ENCODE measurements at places on chromosomes 4 and X. TPM values are rescaled to one million over a fixed set of nuclear protein-coding genes. Genes with fewer than 3 reads are reported as not detected.

DCX gene
- not detected for total RNA-seq

DNA sequence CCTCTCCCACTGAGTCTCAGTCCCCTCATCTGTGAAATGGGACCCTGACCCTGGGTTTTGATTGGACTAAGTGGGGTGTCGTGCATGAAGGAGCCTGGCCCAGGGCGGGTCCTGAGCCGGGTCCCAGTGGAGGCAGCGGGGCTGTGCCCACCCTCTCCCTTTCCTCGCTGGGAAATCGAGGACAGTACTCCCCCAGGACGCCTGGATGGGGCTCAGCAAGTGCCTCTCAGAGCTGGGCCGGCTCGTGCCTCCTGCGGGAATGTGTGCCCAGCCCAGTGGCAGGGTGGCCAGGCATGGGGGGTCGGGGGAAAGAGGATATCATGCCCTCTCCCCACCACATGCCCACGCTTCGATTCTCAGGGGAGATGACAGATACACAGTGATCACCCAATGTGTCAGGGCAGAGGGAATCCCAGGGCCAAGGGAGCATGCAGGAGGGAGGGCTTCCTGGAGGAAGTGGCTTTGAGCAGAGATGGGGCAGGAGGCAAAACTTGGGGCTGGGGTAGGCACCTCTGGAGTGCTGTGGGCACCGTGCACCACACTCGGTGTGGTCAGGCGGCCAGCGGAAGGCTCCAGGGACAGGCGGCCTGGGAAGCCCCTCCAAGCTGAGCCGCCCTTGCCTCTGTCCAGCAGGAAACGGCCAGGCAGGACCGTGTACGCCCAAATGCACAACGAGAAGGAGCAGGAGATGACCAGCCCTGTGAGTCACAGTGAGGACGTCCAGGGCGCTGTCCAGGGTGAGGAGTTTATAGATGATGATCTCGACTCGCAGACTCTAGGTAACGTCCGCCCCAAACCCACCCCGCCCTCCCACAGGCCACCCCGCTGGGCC is 203.0 kb downstream of the AFAP1 start:
- no peaks in the 10 kb centered on the region for H3K36me3 ChIP-seq
- no peaks in the 10 kb centered on the region for H3K4me1 ChIP-seq
- H3K27ac ChIP-seq = no peak overlapping the region
- DNase-seq = no peak
- no peak overlapping the region for H3K4me3 ChIP-seq

GRCh38 chr4:39613093-39613656 is 25.5 kb downstream of the SMIM14 start:
- H3K27ac ChIP-seq = peak overlapping the region; percentile 49
- peak; percentile 49 for DNase-seq
- H3K4me1 ChIP-seq = peaks cover 80% of the 10 kb centered on the region
- no peaks in the 10 kb centered on the region for H3K36me3 ChIP-seq

GRCh38 chrX:150028692-150029091 is 90.4 kb upstream of the EOLA2 start:
- no peaks in the 10 kb centered on the region for H3K27me3 ChIP-seq
- no peaks in the 10 kb centered on the region for H3K36me3 ChIP-seq
- no peak for DNase-seq
- no peaks in the 10 kb centered on the region for H3K4me1 ChIP-seq

SYN1 gene
- not detected for total RNA-seq

MAGEA8 gene
- not detected for total RNA-seq

DNA sequence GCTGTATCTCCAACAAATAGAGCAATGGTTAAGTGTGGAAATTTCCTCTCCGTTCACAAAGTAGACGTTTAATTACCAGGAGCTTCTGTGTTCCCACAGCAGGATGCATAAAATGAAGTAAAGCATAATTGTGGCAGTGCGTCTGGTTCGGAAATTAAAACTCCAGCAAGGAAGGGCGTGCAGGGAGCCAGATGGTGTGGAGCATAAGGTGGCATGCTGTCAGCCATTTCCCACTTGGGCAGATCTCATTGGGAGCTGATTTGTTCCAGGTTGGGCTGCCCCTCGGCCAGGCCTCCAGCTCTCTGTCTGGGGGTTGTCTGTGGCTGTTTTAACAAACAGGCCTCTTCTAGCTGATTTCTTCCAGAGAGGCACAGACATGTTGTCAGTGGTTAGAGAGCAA is 182.1 kb upstream of the CLNK start:
- H3K4me3 ChIP-seq = no peak overlapping the region
- no peaks in the 10 kb centered on the region for H3K36me3 ChIP-seq
- no peak for DNase-seq
- H3K27ac ChIP-seq = no peak overlapping the region

GRCh38 chr4:186272699-186273391 is 6.9 kb downstream of the F11 start:
- no peak for DNase-seq
- peaks cover 14% of the 10 kb centered on the region for H3K36me3 ChIP-seq
- no peaks in the 10 kb centered on the region for H3K27me3 ChIP-seq
- peaks cover 4% of the 10 kb centered on the region for H3K4me1 ChIP-seq
- H3K4me3 ChIP-seq = no peak overlapping the region
- no peak overlapping the region for H3K27ac ChIP-seq

SPP1 gene
- total RNA-seq = 788 TPM

SHROOM2 gene
- 1.3 TPM for total RNA-seq

CNGA1 gene
- 0.22 TPM for total RNA-seq

SPANXN4 gene
- not detected for total RNA-seq

- no peaks in the 10 kb centered on the region for H3K27me3 ChIP-seq
- peaks cover 23% of the 10 kb centered on the region for H3K4me1 ChIP-seq
- H3K27ac ChIP-seq = no peak overlapping the region
- H3K4me3 ChIP-seq = no peak overlapping the region
These were observed 349.3 kb downstream of the PTTG2 start for GRCh38 chr4:38309471-38309870.

DNA sequence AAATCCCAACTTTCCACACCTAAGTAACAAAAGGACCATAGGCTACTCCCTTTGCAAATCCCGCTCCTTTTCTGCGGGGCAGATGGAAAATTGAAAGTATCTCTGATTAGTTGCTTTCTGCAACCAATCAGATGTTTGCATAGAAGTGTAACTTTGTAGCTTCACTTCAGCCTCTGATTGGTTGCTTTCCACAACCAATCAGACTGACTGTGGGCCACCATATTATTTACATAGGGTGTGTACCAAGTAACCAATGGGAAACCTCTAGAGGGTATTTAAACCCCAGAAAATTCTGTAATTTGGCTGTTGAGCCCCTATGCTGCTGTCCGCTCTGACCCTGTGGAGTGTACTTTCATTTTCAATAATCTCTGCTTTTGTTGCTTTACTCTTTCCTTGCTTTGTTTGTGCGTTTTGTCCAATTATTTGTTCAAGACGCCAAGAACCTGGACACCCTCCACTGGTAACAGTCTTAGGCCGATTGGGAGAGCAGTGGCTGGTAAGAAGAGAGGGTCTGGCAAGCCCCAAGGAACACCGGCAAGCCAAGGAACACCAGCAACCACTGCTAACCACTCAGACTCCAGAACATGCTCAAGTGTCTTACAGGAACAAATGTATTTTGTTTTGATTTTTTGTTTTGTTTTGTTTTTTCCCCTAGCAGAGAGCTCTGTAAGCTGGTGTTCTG is 125.5 kb upstream of the MAP3K15 start:
- DNase-seq = no peak
- H3K36me3 ChIP-seq = no peaks in the 10 kb centered on the region
- H3K4me3 ChIP-seq = no peak overlapping the region
- no peaks in the 10 kb centered on the region for H3K27me3 ChIP-seq

- DNase-seq = peak; percentile 16
- H3K4me3 ChIP-seq = no peak overlapping the region
- peaks cover 34% of the 10 kb centered on the region for H3K4me1 ChIP-seq
- no peaks in the 10 kb centered on the region for H3K27me3 ChIP-seq
- H3K27ac ChIP-seq = no peak overlapping the region
These were observed 38.6 kb downstream of the TSC22D3 start for GRCh38 chrX:107736781-107737531.

DNA sequence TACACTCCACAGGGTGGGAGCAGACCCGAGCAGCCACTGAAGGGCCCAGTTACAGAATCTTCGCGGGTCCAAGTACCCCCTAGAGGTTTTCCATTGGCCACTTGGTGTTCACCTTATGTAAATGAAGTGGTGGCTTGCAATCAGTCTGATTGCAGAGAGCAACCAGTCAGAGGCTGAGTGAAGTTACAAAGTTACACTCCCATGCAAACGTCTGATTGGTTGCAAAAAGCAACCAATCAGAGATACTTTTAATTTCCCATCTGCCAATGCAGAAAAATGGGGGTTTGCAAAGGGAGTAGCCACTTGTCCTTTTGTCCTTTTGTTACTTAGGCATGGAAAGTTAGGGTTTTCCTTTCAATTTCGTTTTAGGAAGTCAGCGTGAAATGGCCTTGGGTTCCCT is 27.0 kb upstream of the NKAP start:
- H3K27ac ChIP-seq = no peak overlapping the region
- no peak overlapping the region for H3K4me3 ChIP-seq
- no peaks in the 10 kb centered on the region for H3K36me3 ChIP-seq
- peaks cover 9% of the 10 kb centered on the region for H3K4me1 ChIP-seq
- DNase-seq = no peak
- H3K27me3 ChIP-seq = no peaks in the 10 kb centered on the region

PDS5A gene
- total RNA-seq = 77.4 TPM

RNF150 gene
- not detected for total RNA-seq

DNA sequence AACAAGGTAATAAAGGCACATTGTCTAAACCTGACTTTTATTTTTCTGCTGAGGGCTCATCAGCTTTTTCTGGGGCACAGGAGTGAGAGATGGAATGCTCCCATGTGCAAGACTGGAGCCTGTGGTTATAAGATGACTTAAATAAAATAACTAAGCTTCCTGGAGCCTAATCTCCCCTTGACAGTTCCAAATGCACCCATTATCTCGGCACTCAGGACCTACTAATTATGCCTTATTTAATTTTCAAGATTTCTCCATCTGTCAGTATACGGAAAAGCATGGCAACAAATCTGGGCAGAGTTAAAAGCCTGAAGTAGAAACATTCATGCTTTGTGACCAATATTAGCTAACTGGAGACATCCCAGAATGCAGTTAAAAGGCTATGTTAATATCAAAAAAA is 416.7 kb upstream of the TEX13C start:
- H3K4me1 ChIP-seq = no peaks in the 10 kb centered on the region
- DNase-seq = no peak
- H3K4me3 ChIP-seq = no peak overlapping the region
- H3K27me3 ChIP-seq = no peaks in the 10 kb centered on the region

PRPS1 gene
- 54.4 TPM for total RNA-seq

GRCh38 chr4:167196344-167197012 is 37.8 kb downstream of the SPOCK3 start:
- H3K27ac ChIP-seq = no peak overlapping the region
- DNase-seq = peak; percentile 33
- no peaks in the 10 kb centered on the region for H3K36me3 ChIP-seq

ODAPH gene
- total RNA-seq = not detected

GRCh38 chr4:38323141-38323641 is 340.8 kb upstream of the KLF3 start:
- no peak overlapping the region for H3K27ac ChIP-seq
- no peak for DNase-seq
- no peak overlapping the region for H3K4me3 ChIP-seq
- H3K36me3 ChIP-seq = no peaks in the 10 kb centered on the region
- no peaks in the 10 kb centered on the region for H3K27me3 ChIP-seq

POU4F2 gene
- not detected for total RNA-seq

TMEM31 gene
- not detected for total RNA-seq

- no peaks in the 10 kb centered on the region for H3K27me3 ChIP-seq
- peaks cover 66% of the 10 kb centered on the region for H3K4me1 ChIP-seq
- H3K36me3 ChIP-seq = no peaks in the 10 kb centered on the region
- peak; percentile 78 for DNase-seq
- peak overlapping the region; percentile 99 for H3K27ac ChIP-seq
- H3K4me3 ChIP-seq = no peak overlapping the region
These were observed 41.9 kb upstream of the RELL1 start for GRCh38 chr4:37728064-37728463.

GRCh38 chrX:39327255-39327654 is 526.0 kb downstream of the MID1IP1 start:
- no peak overlapping the region for H3K4me3 ChIP-seq
- no peaks in the 10 kb centered on the region for H3K4me1 ChIP-seq
- DNase-seq = no peak
- no peaks in the 10 kb centered on the region for H3K27me3 ChIP-seq
- H3K27ac ChIP-seq = no peak overlapping the region
- no peaks in the 10 kb centered on the region for H3K36me3 ChIP-seq

DNA sequence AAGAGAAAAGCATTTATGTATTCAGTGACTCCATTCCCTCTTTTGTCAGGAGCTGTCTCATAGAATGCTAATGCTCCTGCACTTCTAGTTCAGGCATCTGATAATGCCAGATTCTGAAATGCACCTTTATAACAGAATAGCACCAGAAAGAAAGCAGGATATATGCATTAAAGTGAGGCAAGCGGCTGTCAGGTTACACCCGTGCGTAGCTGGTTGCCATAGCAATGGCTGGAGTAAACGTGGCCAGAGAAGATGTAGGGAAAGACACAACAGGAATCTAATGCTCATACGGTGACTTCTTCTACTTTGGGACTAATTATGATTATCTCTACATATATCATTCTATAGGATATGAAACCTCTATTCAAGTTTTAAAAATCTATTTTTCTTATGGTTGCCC is 5.9 kb downstream of the EMCN start:
- no peak overlapping the region for H3K4me3 ChIP-seq
- H3K36me3 ChIP-seq = no peaks in the 10 kb centered on the region
- no peak overlapping the region for H3K27ac ChIP-seq
- no peaks in the 10 kb centered on the region for H3K4me1 ChIP-seq
- H3K27me3 ChIP-seq = no peaks in the 10 kb centered on the region
- DNase-seq = no peak

DNA sequence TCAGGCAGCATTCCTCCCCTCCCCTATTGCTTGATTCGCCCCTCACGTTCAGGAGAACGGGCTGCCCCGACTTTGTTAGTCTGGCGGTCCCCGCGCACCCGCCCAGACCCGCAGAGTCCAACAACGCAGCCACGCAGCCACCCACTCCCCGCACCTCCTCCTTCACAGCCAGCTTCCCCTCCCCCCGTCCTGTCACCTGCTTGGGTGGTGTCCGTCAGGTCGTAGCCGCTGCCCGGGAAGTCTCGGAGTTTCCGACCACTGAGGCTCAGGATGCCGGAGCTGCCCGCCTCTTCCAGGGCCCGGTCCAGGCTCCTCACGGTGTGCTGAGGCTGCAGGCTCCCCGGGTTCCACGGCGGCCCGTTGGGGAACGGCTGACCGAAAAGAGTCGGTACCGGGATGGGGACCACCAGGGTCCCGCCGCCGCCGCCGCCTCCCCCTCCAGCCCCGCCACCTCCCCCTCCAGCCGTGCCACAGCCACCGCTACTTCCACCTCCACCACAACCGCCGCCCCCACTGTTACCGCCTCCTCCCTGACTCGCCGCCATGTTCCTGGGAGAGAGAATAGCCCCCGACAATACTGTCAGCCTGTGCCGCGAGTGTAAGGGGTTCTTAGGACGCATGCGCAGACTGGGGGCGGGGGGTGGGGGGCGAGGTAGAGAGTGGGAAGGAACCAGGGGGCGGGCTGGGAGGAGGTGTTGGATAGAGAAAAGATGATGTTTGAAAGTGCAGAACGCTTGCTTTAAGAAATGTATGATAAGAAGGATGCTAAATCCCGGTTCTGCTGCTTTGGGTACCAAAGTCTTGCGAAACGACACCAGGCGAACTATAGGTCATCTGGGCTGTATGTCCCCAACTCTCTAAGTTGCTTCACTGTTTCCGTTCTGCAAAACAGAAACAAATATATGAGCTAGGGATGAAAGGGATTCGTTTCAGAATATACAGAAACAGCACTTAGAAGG is at the start of gene LRCH2:
Gene LRCH2, minus strand, starts transcription at position 600 of the 959 bp plus-strand sequence. Its CDS starts 55 bp downstream, at position 545.
- no peak within 1 kb of the TSS for H3K27ac ChIP-seq
- no peak within 1 kb of the TSS for H3K4me3 ChIP-seq
- DNase-seq = no peak
- no peaks in the 10 kb centered on the region for H3K36me3 ChIP-seq
- no peaks in the 10 kb centered on the region for H3K4me1 ChIP-seq
- H3K27me3 ChIP-seq = 0 out of 2 replicates have a peak, but pooled peaks cover 1% of the 10 kb centered on the region
